Cardiac muscle cell (in vitro differentiated cells and primary cell): ENCODE measurements at places on chromosomes 16 and 17. TPM values are rescaled to one million over a fixed set of nuclear protein-coding genes. Genes with fewer than 3 reads are reported as not detected.

PRSS22 gene
- total RNA-seq = not detected in 2 replicates

DNA sequence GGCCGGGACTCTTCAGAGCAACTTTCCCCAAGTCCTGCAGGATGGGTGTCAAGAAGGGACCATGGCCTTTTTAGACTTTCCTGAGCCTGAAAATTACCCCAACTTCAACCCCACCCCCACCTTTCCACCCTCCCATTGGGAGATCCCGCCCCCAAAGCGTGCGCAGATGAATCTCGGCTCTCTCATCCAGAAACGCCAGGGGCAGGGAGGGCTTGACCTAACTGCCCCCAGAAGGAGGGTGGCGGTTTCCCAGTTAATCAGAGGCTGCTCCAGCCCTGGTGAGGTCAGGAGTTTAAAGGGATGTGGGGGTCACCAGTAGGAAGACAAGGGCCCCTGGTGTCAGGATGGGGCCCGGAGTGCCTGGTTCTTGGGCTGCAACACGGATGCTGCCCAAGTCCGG, 480 bp downstream of the KIF19 start:
- H3K4me1 ChIP-seq = no peaks in the 10 kb centered on the region
- H3K36me3 ChIP-seq = no peaks in the 10 kb centered on the region
- no peak overlapping the region for H3K27ac ChIP-seq
- H3K4me3 ChIP-seq = peak overlapping the region; percentile 25

DNA sequence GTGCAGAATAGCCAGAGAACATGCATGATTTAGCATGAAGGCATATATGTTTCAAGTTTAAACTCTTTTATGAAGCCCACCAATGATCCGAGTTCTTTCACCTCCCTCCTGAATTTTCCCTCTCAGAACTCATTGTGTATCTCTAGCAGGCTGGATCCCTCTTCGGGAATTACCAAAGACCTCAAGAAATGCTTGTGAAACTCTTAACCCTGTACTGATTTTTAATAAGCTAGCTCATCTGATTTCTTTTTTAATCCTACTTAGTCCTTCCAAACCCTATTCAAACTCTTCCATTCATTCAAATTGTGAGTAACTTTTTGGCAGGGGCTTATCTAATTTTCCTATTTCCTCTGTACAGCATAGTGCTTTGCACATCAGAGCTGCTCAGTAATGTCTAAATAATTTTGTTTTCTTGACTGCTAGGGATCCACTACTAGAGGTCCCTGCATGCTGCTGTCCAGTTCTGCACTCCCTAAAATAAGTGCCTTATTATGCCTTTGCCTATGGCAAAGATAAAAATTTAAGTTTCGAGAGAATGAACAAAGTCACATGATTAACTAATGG, 723.8 kb downstream of the CDH11 start:
- no peak overlapping the region for H3K4me3 ChIP-seq
- no peaks in the 10 kb centered on the region for H3K27me3 ChIP-seq
- DNase-seq = peak; percentile 84
- H3K27ac ChIP-seq = no peak overlapping the region
- H3K4me1 ChIP-seq = no peaks in the 10 kb centered on the region

TBX21 gene
- total RNA-seq = 1.0 and 2.9 TPM in 2 replicates

- H3K27ac ChIP-seq = no peak overlapping the region
- no peaks in the 10 kb centered on the region for H3K27me3 ChIP-seq
- H3K4me1 ChIP-seq = no peaks in the 10 kb centered on the region
- H3K4me3 ChIP-seq = no peak overlapping the region
- H3K36me3 ChIP-seq = no peaks in the 10 kb centered on the region
- DNase-seq = no peak
Measured at GRCh38 chr17:19750835-19751234, 2.7 kb upstream of the ALDH3A1 start.

DNA sequence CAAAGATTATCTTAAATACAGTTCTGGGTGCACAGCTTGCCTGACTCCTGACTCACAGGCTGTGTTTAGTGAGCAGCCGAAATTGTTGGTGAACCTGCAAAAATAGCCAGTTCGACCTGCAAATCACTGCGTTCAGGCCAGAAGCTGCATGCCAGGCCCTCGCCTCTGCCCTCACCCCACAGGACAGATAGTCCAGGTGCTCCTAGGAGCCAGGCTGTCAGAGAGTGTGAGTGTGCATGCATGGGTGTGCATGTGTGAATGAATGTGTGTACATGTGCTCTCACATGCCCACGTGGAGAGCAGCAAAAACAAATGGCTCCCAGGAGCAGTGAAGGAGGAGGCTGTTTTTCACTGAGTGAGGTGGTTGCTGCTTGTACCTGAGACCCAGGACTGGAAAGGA, 131.8 kb downstream of the ABCC12 start:
- no peaks in the 10 kb centered on the region for H3K4me1 ChIP-seq
- no peaks in the 10 kb centered on the region for H3K36me3 ChIP-seq
- H3K27me3 ChIP-seq = no peaks in the 10 kb centered on the region
- no peak overlapping the region for H3K4me3 ChIP-seq
- no peak overlapping the region for H3K27ac ChIP-seq
- DNase-seq = no peak

DNA sequence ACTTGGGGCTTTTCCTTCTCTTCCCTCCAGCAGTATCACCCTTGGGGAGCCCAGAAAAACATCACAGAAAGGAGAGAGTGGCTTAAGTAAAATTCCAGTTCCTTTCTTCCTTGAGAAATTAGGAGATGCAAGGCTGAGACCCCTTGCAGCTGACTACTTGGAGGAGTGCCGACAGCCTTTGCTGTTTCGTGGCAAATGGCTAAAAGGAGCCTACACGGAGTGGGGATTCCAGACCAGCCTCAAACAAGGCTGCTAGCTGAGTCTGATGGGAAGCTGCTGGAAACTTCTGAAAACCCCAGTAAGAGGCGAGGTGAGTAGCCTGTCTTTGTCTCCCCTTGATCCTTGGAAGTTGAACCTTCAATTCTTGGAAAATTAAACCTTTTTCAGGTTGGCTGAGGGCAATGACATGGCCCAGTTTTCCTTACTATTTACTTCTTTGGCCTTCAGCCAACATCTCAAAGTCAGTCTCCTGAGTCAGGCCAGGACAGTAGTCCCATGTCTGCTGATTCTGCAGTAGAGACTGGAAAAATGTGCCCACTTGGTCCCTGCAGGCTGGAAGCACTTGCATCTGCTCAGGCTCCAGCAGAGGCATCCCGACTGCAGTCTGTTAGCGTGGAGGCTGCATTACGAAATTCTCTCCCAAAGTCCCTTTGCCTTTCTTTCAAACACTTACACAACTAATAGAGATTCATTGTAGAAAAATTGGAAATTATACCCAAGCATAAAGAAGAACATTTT, 23.4 kb downstream of the SMIM36 start:
- no peaks in the 10 kb centered on the region for H3K27me3 ChIP-seq
- peak; percentile 52 for DNase-seq
- H3K4me3 ChIP-seq = no peak overlapping the region
- no peaks in the 10 kb centered on the region for H3K36me3 ChIP-seq
- no peaks in the 10 kb centered on the region for H3K4me1 ChIP-seq
- H3K27ac ChIP-seq = no peak overlapping the region

CCT6B gene
- total RNA-seq = 4.8 and 5.6 TPM in 2 replicates

- no peaks in the 10 kb centered on the region for H3K4me1 ChIP-seq
- H3K27me3 ChIP-seq = no peaks in the 10 kb centered on the region
- no peaks in the 10 kb centered on the region for H3K36me3 ChIP-seq
- no peak overlapping the region for H3K27ac ChIP-seq
- DNase-seq = no peak
- no peak overlapping the region for H3K4me3 ChIP-seq
Measured at GRCh38 chr17:5745111-5745813, 161.0 kb upstream of the NLRP1 start.

TMIGD1 gene
- not detected in 2 replicates for total RNA-seq

GRCh38 chr17:10050597-10051101, 145.6 kb upstream of the RCVRN start:
- DNase-seq = peak; percentile 45
- H3K27ac ChIP-seq = no peak overlapping the region
- no peaks in the 10 kb centered on the region for H3K27me3 ChIP-seq

DNA sequence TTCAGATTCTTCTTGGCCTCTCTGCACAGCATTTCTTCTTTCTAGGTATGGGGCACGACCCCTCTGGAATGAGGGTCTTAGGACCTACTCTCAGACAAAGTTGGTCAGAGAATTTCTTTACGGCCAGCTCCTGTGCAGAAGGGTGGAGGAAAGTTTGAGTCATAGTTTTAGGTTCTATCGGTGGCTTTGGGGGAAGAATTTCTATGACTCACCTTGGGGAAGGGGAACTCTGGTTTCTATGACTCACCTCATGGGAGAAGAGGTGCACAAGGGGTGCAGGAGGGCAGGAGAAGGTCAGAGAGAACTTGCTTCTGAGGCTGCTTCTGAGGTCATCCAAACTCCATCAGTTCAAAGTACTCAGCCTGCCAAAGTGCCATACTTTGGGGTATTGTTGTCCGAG, 2.5 kb upstream of the ABCC12 start:
- no peaks in the 10 kb centered on the region for H3K27me3 ChIP-seq
- no peaks in the 10 kb centered on the region for H3K4me1 ChIP-seq
- no peaks in the 10 kb centered on the region for H3K36me3 ChIP-seq
- peak; percentile 45 for DNase-seq

LSM12 gene
- total RNA-seq = 31.0 and 45.3 TPM in 2 replicates

GRCh38 chr16:64184156-64184555, 937.7 kb downstream of the CDH11 start:
- H3K27me3 ChIP-seq = no peaks in the 10 kb centered on the region
- H3K36me3 ChIP-seq = no peaks in the 10 kb centered on the region
- H3K4me3 ChIP-seq = no peak overlapping the region
- H3K4me1 ChIP-seq = no peaks in the 10 kb centered on the region
- no peak for DNase-seq
- H3K27ac ChIP-seq = no peak overlapping the region

- H3K4me1 ChIP-seq = no peaks in the 10 kb centered on the region
- no peaks in the 10 kb centered on the region for H3K36me3 ChIP-seq
- no peak for DNase-seq
- H3K27me3 ChIP-seq = no peaks in the 10 kb centered on the region
- no peak overlapping the region for H3K27ac ChIP-seq
Measured at GRCh38 chr17:77926981-77927380, 31.5 kb upstream of the TNRC6C start.

DNA sequence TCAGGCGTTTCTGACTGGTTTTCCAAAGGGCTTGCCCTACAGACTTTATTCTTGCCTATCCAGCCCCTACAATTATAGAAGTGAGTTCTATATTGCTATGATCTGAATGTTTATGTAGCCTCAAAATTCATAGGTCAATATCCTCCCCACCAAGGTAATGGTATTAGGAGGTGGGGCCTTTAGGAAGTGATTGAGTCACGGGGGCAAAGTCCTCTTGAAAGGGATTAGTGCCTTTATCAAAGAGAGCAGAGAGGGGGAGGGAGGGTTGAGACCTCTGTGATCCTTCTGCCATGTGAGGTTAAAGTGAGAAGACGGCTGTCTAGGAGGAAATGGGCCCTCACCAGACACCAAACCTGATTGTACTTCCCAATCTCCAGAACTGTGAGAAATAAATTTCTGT, 931 bp upstream of the CPHXL start:
- no peak overlapping the region for H3K4me3 ChIP-seq
- no peak for DNase-seq
- H3K27me3 ChIP-seq = no peaks in the 10 kb centered on the region
- no peaks in the 10 kb centered on the region for H3K4me1 ChIP-seq
- no peak overlapping the region for H3K27ac ChIP-seq

GRCh38 chr16:88700636-88701482, 5.3 kb downstream of the RNF166 start:
- no peaks in the 10 kb centered on the region for H3K27me3 ChIP-seq
- no peak overlapping the region for H3K4me3 ChIP-seq
- peaks cover 7% of the 10 kb centered on the region for H3K36me3 ChIP-seq
- H3K27ac ChIP-seq = no peak overlapping the region
- peak; percentile 95 for DNase-seq

YBX2 gene
- 27.8 and 56.2 TPM in 2 replicates for total RNA-seq

CLEC19A gene
- total RNA-seq = not detected in 2 replicates

- no peak overlapping the region for H3K27ac ChIP-seq
- DNase-seq = no peak
- H3K27me3 ChIP-seq = no peaks in the 10 kb centered on the region
Measured at GRCh38 chr17:82440469-82440981, 10.0 kb downstream of the CYBC1 start.

GRCh38 chr16:86142801-86143236, 243.9 kb downstream of the IRF8 start:
- no peaks in the 10 kb centered on the region for H3K27me3 ChIP-seq
- H3K4me1 ChIP-seq = peaks cover 5% of the 10 kb centered on the region
- H3K27ac ChIP-seq = no peak overlapping the region
- H3K4me3 ChIP-seq = no peak overlapping the region
- no peak for DNase-seq
- H3K36me3 ChIP-seq = no peaks in the 10 kb centered on the region

TNFRSF13B gene
- total RNA-seq = not detected in 2 replicates

ASGR1 gene
- total RNA-seq = 19.8 and 20.2 TPM in 2 replicates

- no peaks in the 10 kb centered on the region for H3K27me3 ChIP-seq
- no peak overlapping the region for H3K4me3 ChIP-seq
- peaks cover 8% of the 10 kb centered on the region for H3K4me1 ChIP-seq
- no peaks in the 10 kb centered on the region for H3K36me3 ChIP-seq
Measured at GRCh38 chr16:49956915-49957314, 68.1 kb upstream of the CNEP1R1 start.

DNA sequence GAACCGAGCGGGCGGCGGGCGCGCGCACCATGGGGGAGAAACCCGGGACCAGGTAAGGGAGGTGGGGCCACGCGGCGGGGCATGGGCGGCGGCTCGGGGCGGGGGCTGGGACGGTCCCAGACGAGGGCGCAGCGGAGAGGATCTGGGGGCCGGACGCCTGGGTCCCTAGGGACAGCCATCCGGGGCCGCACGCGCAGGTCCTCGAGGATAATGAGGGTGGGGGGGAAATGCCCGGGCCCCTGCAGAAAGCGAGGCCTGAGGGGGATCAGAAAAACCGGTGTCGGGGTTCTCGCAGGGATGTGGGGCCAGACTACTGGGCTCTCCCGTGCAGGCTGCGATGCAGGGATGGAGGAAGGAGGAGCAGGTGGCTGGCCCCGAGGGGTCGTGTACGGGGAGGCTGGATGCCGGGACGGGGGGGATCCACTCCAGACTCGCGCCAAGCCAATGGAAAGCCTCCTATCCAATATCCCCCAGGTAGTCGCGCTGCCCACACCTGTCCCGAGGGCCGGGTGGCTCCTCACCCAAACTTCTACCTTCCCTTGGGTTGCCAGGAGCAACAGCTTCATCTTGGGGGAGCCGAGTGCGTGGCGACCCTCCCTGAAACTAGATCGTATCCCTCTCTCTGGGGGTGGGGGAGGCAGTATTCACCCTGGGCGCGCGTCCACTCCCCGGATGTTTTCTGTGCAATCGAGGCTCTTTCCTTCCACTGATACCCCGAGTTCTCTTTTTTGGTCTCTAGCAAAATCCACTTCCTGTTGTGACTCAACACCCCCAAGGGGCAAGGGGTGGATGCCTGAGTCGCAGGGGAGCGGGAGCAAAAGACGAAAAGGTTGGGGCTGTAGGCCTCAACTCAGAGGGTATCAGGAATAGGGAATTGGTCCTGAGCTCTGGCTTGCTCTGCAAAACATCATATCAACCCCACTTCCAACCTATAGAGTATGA, 532 bp downstream of the ARRB2 start:
- H3K27me3 ChIP-seq = peaks cover 3% of the 10 kb centered on the region
- no peaks in the 10 kb centered on the region for H3K4me1 ChIP-seq
- H3K27ac ChIP-seq = no peak overlapping the region

- peak; percentile 64 for DNase-seq
Measured at GRCh38 chr17:66978514-66979061, 14.1 kb downstream of the CACNG4 start.

DBNDD1 gene
- 4.3 and 5.9 TPM in 2 replicates for total RNA-seq

GRCh38 chr17:48153691-48154358, 46.3 kb downstream of the SNX11 start:
- H3K27me3 ChIP-seq = peaks cover 40% of the 10 kb centered on the region
- H3K4me3 ChIP-seq = no peak overlapping the region
- no peaks in the 10 kb centered on the region for H3K36me3 ChIP-seq
- H3K27ac ChIP-seq = no peak overlapping the region

CCDC102A gene
- 41.3 and 51.9 TPM in 2 replicates for total RNA-seq

GAS2L2 gene
- 0.18 TPM in 1 of 2 replicates, not detected in the other for total RNA-seq

GJC1 gene
- 25.8 and 37.3 TPM in 2 replicates for total RNA-seq

KRT31 gene
- total RNA-seq = not detected in 2 replicates
